Activated naive CD4-positive, alpha-beta T cell treated with anti-CD3 and anti-CD28 coated beads, Interleukin-2, amount 50 U/mL, for 72 hours (primary cell): ENCODE measurements at places on chromosomes 1 and 21. TPM values are rescaled to one million over a fixed set of nuclear protein-coding genes. Genes with fewer than 3 reads are reported as not detected.

Gene AMY1A
- not detected for total RNA-seq

Gene AMY1C
- not detected for total RNA-seq

Gene C1orf159
- 21.2 TPM for total RNA-seq

Gene SIK1
- total RNA-seq, result 12.4 TPM

Gene CFAP107
- not detected for total RNA-seq

Gene ALX3
- not detected for total RNA-seq

Gene KRTAP21-2
- total RNA-seq, result not detected

Gene TRABD2B
- not detected for total RNA-seq

Gene SYPL2
- total RNA-seq, result not detected

Gene KRTAP12-3
- not detected for total RNA-seq

Gene PLD5
- total RNA-seq, result not detected

Gene ADORA1
- total RNA-seq, result not detected

Gene S100A7A
- total RNA-seq, result not detected

Gene FRRS1
- 1.5 TPM for total RNA-seq

Gene SLAMF8
- total RNA-seq, result not detected

Gene FAAH
- total RNA-seq, result 5.7 TPM

Gene DISC1
- total RNA-seq, result 3.1 TPM

Gene TCHH
- total RNA-seq, result not detected

Gene TNNT2
- not detected for total RNA-seq

Gene GFI1
- 42.3 TPM for total RNA-seq

Gene YBEY
- total RNA-seq, result 9.1 TPM

Gene RPTN
- not detected for total RNA-seq

Gene NTMT2
- total RNA-seq, result not detected

Gene ZYG11A
- 0.27 TPM for total RNA-seq

Gene H6PD
- total RNA-seq, result 4.4 TPM

Gene CCDC181
- not detected for total RNA-seq

Gene C1orf141
- total RNA-seq, result 0.41 TPM
